Stimulated activated CD4-positive, alpha-beta T cell treated with anti-CD3 and anti-CD28 coated beads, Interleukin-12 subunit alpha, Interleukin-12 subunit beta, amount 100 ng/mL, for 48 hours (primary cell): ENCODE measurements at places on chromosomes 5 and 9.

DNA sequence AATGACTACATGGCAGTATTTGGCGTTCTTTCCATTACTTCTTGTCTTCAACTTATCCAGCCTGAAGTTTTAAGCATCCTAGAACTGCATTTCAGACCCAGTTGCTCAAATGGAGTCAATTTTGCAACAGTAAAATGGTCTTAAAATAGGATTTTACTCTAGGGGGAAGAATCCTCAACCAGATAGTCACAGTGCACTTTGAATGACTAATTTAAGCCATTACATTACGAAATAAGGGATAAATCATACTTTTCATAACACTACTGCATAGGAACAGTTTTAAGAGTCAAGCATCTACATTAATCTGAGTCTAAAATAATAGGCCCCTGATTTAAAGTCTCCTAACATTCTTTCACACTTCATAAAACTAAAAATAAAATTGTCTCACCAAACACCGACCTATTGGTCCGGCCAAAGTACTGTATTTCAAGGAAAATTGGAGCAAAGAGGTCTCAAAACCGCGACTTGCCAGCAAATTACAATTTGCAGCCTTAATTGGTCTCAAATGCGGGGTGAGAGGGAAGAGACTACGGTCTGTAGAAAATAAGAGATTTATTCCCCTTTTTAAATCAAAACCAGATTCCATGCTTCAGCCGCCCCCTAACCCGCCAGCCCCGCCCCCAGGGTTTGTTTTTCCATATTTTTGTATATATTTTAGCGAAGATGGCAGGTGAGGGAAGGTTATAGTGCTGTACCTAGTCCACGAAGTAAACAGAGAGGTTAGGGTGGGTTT, 1.2 kb upstream of the SMARCA2 start:
- no peak for DNase-seq

- DNase-seq = no peak
These were observed 7.6 kb upstream of the FAM240B start for GRCh38 chr9:38727497-38728001.

GRCh38 chr9:26892251-26893029, at the start of gene CAAP1:
Gene CAAP1 (minus strand): TSS chr9:26892802. CDS start chr9:26892715, 87 bp downstream.
- peak; percentile 91 for DNase-seq

DNA sequence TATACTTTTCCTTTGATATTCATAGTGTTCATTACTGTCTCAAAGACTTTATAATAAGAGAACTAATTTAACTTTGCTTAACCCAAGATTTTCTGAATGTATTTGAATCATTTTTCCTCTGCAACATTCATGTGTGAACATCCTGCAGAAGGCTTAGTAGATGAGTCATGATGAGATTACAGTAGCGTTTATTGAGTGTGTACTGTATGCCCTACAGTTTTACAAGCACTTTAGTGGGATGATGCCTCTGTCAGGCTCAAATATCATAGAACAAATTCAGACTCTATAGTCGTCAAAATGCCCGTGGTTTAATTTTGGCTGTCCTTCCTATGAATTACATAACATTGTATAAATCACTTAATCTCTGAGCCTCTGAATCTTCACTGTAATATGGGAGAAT, 41.2 kb downstream of the FYB1 start:
- DNase-seq = no peak

DNA sequence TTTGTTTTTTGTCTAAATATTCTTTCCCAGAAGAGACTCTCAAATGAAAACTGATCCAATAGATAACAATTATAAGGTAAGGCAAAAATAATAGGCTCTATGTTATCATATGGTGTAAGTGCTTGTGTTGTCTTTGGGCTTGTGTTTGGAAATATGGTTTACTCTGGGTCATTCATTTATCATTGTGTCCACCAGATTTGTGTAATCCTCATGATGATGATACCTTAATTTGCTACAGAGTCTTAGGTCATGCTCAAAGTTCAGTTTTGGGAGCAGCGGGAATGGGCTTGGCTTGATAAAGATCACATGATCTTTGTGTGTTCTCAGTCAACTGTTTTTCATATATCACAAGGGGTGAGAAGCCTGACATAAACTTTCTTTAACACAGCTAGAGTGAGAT, 34.2 kb downstream of the PLPPR1 start:
- no peak for DNase-seq
